ENCODE measurements at places on chromosomes 6 and 20.

GRCh38 chr20:58277107-58277506 is 32.4 kb upstream of the RAB22A start:
- DNase-seq, result no peak

GRCh38 chr6:97591955-97592354 is 308.9 kb upstream of the MMS22L start:
- no peak for DNase-seq

DNA sequence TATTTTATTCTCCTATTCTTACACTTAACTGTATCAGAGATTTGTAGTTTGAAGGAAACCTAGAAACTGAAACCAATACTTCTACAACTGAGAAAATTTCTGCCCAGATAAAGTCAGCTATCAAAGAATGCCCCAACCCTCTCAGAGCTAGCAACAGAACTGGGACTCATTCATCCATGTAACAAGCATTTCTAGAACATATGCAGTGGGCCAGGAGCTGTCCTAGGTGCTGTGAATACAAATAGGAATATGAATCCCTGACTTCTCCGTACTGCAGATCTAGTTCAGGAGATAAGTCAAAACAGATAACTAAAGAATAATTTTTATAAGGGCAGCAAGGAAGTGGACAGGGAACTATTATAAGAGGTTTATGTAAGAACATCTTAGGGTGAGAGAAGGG is 654.1 kb upstream of the NOX3 start:
- DNase-seq, result no peak

- no peak for DNase-seq
These were observed 239.3 kb downstream of the OGFRL1 start for GRCh38 chr6:71527886-71528285.

DNA sequence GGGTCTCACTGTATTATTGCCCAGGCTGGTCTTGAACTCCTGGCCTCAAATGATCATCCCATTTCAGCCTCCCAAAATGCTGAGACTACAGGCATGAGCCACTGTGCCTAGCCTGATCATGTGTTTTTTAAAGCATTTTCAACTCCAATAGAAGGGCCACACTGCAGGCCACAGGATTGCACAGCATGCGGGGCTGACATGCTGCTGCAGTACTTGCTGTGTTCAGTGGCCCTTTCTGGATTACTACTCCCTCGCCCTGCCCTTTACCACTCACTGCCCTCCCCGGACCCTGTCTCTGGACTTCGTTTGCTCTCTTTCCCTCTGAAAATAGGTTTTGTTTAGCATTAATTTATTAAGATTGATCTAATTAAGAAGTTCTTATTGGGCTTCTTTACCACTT is 37.3 kb downstream of the HECA start:
- DNase-seq, result no peak

Measured in NCI-H345 (cell line).